ENCODE measurements at places on chromosomes 5 and 9.
A peak's percentile ranks its signal among the peaks of the same experiment; 100 is the strongest.

DNA sequence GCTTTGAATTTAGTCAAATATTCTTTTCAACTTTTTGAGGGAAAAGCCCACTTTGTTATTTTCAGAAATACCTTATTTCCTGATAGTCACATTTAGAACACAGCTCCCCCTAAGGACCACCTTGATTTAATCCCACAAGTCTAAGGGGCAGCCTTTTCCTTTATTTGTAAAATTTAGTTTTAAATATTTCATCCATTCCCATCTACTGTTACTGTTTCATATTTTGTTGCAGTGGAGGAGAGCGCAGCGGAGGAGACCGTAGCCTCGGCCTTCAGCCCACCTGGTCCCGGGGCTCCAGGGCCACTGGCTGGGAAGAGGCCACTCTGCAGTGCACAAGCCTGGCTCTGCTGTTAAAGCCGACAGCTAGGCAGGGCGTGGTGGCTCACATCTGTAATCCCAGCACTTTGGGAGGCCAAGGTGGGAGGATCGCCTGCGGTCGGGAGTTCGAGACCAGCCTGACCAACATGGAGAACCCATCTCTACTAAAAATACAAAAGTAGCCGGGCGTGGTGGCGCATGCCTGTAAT, 19.6 kb downstream of the LPCAT1 start:
- no peak for DNase-seq

DNA sequence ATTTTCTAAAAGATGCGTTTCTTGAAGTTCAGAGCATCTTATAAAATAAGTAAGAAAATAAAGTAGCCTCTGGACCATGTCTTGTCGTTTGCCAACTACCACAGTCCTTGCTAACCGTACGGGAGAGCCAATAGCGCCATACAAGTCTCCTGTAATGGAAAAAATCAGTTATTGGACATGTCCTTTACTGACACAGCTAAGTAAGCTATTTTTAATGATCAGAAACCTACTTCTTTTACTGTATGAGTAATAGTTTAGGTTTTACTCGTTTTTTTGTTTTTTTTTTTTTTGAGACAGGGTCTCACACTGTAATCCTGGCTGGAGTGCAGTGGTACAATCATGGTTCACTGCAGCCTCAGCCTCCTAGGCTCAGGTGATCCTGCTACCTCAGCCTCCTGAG, 37.7 kb upstream of the RAPGEF6 start:
- no peak for DNase-seq

GRCh38 chr9:77453825-77454647, 194.1 kb downstream of the GNA14 start:
- no peak for DNase-seq

- no peak for DNase-seq
Measured at GRCh38 chr9:135338546-135338945, 141.0 kb upstream of the PPP1R26 start.

DNA sequence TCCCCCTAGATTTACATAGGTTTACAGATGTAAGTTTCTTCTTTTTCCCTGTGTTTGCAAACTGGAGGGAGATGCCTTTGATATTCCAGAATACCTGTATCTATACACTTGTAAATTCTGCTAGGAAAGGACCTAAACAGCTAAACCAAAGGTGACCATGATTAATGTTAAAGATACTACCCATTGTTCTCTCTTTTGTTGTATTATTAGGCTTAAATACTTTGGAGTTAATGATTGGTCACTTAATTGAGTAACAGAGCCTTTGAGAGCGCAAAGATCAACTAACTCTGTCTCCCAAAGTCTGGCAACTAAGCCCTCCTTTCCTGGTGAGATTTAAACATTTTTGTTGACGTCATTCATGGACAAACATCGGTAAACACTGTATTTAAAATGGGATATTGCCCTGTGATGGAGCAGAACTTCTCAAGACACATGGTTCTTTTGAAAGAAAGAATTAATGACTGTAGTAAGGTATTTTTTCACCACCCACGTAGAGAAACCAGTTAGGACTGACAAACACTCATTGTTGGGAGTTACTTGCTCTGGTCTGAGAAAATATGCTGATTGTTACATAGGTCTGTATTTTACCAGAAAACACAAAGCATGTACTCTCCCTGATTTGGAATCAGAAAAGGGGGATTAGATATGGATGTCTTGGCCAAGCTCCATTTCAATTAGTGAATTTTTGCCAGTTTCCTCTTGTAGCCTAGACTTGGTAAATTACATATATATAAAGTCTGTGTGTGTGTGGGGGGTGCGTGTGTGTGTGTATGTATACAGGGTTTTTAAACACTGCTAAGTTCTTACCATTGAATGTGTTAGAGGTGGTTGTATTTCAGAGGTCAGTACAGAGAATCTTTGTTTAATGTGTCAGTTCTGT, 4.6 kb downstream of the VCAN start:
- DNase-seq, result no peak

GRCh38 chr5:110973510-110973909, 98.0 kb upstream of the TSLP start:
- DNase-seq, result no peak

GRCh38 chr9:101427957-101428655, 7.5 kb downstream of the ALDOB start:
- DNase-seq, result no peak

DNA sequence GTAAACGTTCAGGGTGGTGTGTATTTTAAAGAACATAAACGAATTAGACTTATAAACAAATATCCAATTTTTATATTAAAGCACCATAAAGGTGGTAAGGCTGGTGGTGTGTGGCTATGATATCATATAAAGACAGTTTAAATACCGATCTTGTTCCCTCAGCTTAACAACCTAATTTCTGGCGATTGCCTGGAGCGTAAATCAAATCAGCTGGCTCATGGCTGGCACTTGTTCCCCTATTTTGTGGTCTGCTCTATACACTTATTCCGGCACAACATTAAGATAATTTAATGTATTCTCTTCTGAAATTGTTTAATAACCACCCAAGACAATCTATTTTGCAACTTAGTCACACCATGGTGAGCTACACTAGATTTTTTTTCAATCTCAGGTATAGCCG, 2.4 kb upstream of the HAPLN1 start:
- no peak for DNase-seq

DNA sequence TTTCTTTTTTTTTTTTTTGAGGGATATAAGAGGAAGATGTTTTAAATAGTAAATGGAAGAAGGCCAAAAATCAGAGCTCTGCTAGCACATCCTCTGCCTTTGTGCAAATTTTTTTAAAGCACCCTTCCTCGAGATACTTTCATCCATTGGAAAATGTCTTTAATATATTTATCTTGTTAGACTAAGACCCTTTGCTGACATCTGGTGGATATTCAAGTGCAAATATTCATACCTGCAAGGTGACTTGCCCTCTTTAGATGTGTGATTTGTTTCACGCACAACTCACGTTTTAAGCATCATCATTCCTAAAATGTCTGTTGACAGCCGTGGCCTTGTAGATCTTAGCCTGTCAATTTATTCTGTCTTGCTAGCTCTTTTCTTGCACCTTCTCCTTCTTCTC, 258.5 kb downstream of the AGTPBP1 start:
- DNase-seq, result no peak

DNA sequence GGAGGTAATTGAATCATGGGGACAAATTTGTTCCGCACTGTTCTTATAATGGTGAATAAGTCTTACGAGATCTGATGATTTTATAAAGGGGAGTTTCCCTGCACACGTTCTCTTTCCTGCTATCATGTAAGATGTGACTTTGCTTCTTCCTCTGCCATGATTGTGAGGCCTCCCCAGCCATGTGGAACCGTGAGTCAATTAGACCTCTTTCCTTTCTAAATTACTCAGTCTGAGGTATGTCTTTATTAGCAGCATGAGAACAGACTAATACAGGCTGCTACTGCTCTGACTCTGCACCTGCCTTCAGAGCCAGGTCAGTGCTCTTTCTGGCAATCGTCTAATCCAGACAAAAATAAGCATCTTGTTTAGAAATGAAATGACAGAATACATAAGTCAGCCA, 479.2 kb upstream of the TUSC1 start:
- no peak for DNase-seq

DNA sequence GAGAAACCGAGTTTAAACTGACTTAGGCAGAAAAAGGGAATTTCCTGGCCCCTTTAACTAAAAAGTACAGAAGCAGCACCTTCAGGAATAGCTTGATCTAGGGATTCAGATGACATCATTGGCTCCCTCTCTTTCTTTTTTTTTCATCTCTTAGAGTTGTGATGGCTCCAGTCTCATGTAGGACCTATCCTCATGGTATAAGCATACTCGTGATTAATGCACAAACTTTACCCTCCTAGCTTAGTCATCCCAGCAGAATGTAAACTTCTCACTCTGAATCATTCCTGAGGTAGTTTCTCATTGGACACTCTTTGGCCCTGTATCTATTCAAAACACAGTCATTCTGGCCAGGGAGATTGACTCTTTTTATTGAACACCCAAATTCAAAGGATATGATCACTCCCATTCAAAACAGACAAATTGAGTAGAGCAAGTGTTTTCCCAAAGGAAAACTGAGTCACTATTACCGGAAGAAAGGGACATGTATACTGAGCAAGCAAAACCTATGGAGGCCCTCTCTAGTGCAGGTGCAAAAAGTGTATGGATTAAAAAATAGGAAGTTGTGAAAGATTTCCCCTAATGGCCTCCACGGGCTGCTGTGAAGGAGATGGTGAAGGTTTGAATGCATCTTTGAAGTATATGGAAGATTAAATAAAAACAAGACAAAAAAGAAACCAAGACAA, 27.6 kb upstream of the SMIM23 start:
- DNase-seq, result no peak

DNA sequence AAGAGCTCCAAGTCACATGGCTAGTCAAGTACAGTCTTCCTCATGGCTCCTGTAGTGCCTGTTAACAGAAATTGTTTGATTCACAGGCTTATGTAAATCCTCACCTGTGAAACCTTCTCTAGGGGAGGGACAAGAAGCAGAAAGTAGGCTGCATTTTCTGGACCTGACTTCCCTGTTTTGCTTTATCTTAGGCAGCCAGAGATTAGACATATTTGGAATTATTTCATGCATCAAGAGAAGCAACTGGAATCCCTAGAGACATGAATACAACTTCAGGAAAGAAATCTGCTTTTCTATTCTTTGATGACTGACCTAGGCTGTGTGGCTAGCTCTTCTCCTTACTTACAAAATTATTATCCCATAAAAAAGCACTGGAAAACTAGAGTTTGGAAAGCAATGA, 52.3 kb downstream of the CAST start:
- DNase-seq, result no peak

GRCh38 chr9:128504485-128505413, at the start of gene GLE1:
Gene GLE1 (plus strand): TSS chr9:128504719. CDS start chr9:128504806, 87 bp downstream.
- DNase-seq, result peak; percentile 96

DNA sequence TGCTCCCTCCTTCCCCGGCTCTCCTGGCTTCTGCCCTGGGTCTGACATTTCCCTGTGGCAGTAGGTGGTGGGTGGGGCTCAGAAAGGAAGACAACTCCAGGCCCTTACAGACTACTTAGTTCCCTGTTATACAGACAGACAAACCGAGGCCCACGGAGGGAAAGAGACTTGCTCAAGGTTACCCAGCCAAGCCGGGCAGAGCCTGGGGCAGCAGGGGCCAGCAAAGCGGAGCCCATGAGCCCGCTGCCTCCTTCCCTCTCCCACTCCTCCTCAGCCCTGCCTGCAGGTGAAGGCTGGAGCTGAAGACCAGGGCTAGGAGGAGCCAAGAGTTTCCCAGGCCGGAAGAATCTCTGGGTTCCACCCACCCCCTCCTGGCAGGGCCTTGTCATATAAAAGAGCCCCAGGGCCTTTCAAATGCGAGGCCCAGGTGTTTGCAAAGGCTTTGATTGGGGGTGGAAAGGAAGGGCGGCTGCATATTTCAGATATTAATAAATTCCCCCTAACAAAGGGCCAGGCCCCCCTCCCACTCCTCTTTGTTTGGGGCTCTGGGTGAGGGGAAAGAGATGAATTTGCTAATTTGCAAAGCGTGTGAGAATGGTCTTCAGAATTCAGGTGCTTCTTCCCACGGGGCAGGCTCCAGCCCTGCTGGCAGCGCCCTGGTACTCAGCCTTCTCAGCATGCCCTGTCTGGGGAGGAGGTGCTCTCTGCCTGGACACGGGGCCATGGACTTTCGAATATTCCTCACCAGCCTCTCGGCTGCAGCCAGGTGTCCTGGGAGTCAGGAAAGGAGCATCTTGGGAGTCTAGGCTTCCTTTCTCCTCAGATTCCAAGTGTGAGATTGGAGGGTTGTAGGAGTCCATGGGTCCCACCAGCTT, 21.5 kb downstream of the SLC6A7 start:
- no peak for DNase-seq

GRCh38 chr5:98031496-98031895, 742.0 kb upstream of the RGMB start:
- no peak for DNase-seq

- DNase-seq, result no peak
Measured at GRCh38 chr5:152288499-152288898, 116.6 kb downstream of the NMUR2 start.

DNA sequence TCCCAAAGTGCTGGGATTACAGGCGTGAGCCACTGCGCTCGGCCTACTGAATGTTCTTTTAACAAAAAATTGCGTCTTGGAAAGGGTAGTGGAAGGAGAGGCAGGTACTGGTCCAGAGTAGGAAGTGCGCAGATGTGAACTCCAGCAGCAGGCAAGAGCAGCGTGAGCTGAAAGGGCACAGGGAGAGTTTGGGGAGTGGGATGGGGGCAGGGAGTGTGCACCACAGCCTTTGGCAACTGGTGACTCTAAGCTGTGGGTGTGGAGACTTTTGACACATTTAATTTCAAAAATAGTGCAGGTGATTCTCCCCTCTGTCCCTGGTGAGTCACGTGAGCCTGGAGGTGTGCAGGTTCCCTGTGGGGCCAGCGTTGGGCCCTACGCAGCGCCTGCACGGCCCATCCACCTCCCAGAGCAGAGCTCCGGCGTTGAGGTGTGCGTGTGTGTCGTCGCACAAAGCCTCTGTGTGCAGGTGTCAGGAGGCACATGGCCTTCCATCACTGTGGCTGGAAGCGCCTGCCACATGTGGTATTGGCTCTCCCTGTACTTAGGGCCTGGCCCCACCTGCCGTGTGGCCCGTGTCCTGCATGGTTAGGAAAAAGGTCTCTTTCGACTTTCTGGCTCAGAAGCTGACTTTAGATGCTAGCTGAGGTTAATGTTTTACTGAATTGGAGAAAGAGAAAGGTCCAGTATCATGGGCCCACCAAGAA, 11.5 kb downstream of the SQSTM1 start:
- no peak for DNase-seq

- DNase-seq, result no peak
Measured at GRCh38 chr5:37888476-37888875, 48.6 kb upstream of the GDNF start.

GRCh38 chr5:19855931-19856330, 132.1 kb downstream of the CDH18 start:
- DNase-seq, result no peak
